CD4-positive, alpha-beta T cell treated with Interleukin-21 for 1 hour (primary cell): ENCODE measurements at places on chromosomes 2 and 18.

GRCh38 chr2:238456970-238457926 lies 30.5 kb downstream of the ASB1 start:
- no peak for DNase-seq

- DNase-seq = no peak
Measured at GRCh38 chr2:216620786-216621185, 12.4 kb upstream of the IGFBP2 start.

DNA sequence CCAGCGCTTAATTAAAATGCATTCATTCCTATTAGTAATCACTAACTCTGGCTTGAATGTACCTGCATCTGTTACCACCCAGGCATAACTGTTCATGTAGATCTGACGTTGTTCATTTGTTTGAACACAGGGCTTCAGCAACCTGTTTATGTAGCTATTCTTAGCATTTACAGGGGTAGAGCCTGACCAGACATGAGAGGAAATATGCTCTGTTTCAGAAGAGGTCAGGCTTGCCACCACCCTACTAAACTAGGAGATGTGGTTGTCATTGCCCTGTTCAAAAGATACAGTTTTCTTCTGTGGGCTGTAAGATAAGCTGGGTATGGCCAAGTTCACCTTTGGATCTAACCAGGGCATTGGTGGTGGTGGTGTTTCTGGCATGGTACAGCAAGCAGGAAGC lies 8.8 kb downstream of the MGAT5 start:
- DNase-seq = no peak

DNA sequence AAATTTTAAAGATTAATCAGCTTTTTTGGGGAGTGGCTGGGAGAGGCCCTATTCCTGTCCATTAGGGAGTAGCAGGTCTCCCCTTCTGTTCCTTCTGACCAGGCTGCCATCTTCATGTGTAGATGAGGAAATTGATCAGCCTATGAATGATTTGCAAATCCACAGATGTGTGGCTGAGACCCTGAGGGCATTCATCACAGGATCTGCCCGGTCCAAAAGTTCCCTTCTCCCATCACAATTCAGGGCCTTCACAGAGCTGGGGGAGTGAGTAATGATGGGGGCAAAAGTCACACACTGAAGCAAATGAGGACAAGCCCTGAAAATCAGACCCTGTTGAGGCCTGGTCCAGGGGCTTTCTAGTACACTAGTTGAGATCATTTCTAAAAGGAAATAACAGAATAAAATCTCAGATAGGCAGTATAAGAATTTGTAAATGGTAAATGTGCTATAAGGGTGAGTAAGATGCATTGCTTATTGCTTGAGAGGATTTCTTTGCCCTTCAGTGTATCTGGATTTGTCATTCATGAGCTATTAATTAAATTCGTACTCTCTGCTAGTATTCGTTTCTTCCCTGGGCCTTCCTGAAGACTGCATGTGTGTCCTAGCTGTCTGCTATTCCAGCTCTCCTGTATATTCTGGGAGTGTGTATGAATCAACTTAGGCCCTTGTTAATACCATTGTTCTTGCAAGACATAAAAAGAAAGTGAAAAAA lies 53.2 kb downstream of the SETBP1 start:
- DNase-seq = no peak

DNA sequence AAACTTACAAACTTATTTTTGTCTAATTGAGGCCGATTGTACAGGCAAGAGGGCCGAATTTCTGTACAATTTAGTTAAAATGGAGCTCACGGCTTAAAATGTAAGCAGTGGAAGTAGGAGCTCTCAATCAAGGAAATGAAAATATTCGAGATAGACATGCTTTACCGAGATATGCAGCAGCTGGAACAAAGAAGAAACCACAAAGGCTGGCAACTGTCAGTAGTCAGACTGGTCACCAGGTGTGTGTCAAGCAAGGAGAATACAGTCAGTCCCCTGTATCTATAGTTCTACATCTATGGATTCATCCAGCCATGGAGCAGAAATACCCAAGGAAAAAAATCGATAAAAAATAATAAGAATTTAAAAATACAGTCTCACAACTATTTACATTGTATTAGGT lies 122.6 kb downstream of the WDSUB1 start:
- no peak for DNase-seq

DNA sequence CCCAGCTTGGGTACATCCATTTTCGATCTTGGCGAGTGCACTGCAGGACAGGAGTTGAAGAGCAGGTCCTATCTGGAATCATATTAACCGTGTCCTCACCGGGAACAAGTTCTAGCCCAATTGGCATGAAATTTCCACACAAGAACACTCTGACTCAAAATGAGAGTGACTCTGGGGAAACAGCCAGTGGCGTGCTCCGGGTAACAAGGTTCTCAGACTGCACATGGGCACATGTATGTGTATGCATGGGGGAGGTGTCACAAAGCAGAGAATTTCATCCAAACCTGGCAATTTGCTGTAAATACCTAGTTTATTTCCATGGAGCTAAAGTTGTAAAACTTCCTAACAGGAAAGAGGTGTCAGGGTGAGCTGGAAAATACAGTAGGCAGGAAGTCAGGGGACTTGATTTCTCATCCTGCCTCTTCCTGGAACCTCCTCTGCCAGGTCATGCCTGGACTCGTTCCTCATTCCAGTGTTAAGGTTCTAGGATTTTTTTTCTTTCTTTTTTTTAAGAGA lies 1.7 kb downstream of the TUBB6 start:
- no peak for DNase-seq
